GM20000 (cell line): ENCODE measurements at places on chromosomes 11 and 22.

- DNase-seq, result no peak
Measured at GRCh38 chr11:10107497-10107896, 186.5 kb downstream of the SBF2 start.

DNA sequence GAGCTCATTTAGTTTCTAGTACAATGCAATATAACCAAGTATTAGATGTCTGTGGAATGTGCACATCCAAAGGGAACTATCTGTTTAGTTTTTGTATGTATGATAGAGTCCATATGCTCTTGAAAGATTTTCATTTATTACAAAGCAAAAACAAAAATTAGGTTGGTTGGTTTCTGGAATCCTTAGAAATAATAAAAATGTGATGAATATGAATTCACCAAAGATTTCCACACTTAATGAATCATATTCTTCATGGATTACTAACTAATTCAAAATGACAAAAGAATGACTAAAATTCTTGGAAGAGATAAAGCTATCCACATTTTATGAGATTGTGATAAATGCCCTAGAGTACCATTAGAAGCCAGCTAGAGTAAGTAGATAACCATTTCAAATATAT is 261.1 kb downstream of the SBF2 start:
- no peak for DNase-seq

DNA sequence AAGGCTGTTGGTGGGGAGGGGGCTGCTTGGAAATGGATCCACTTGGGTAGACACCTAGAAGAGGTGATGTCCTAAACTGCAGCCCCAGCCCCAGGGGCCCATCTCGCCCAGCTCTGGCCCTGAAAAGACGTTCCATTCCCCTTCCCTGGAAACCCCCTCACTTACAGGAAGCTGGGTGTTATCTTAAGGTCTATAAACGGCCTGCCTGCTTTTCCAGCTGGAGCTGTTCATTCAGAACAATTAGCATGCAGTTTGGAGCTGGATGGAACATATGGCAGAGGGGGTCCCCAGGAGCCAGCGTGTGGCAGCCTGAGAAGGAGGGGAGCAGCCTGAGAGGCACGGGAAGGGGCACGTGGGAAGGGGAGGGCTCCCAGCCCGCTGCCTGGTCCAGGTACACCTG is 139.6 kb downstream of the PKNOX2 start:
- DNase-seq, result no peak

DNA sequence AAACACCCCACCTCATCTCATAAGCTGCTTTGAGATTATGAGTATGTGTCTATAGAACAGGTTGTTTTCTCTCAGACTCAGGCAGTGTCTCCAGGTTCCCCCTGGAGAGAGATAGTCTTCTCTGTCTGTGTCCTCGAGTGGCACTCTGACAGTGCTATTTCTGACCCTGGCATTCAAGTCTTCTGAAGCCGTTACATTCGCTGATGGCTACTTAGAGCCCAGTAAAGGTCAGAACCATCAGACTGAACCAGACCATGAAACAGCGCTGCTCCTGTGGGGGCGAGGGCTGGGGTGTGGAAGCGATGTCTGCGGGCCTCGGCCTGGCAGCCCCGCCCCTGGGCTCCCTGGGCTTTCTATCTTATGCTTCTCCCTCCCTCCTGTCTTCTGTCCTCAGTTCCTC is 23.5 kb downstream of the SHISA8 start:
- DNase-seq, result no peak

GRCh38 chr11:66290330-66290621 is 1.3 kb upstream of the YIF1A start:
- no peak for DNase-seq

- DNase-seq, result peak; percentile 38
Measured at GRCh38 chr11:115193914-115194801, 310.1 kb downstream of the CADM1 start.

DNA sequence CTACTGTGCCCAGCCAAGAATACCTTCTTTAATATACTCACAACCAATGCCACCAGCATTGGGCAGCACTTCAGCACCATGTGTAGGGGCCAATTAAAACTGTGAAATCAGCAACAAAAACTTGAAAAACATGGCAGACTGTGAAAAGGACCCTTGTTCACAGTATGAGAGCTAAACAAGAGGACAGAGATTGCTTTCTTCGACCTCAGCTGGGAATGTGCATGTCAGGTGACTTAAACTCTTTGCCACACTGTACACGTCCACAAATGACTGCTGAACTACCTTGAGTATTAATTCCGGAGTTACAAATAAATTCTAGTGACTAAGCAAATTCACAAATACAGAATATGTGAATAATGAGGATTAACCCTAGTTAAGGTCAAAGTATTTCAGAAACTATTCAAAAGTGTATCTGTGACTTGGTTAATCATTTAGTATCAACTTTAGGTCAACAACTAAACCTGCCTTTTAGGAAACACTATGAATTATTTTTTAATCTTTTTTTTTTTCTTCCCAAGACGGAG is 33.0 kb downstream of the DDX6 start:
- no peak for DNase-seq

GRCh38 chr11:93288079-93288478 is 42.5 kb upstream of the DEUP1 start:
- DNase-seq, result no peak

DNA sequence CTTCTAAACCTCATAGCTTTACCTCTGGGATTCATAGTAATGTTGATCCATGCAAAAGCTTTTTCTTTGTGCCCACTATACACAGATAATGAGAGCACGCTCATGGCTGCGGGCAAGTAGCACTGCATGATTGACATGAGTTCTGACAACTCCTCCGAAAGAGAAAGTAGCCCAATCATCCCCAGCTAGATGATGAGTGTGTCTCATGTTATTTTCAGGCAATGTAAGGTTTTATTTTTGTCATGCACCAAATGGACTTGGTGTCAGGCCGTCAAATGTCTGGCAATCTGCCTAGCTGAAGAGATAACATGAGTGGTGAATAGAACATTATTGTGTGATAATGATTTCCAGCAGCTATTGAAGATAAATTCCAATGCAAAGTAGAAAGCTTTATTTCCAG is 662.6 kb downstream of the NTM start:
- DNase-seq, result no peak

DNA sequence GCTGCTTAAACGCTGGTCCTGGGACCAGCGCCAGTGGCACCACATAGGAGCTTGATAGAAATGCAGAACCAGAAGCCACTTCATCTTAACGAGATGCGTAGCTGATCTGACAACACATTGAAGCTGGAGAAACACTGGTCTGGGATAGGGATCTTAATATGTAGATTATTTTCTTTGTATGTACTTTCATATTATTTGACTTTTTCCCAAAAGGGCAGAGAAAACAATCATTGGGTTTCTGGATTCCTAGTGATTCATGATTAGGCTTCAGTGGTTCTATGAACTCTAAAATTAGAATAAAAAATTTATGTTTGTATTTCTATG is 12.3 kb downstream of the MPEG1 start:
- DNase-seq, result no peak

- DNase-seq, result no peak
Measured at GRCh38 chr11:11178671-11179638, 174.1 kb downstream of the CSNK2A3 start.

GRCh38 chr11:47442514-47442913 is 6.4 kb downstream of the RAPSN start:
- DNase-seq, result no peak

GRCh38 chr11:103898577-103899336 is 137.7 kb upstream of the DDI1 start:
- no peak for DNase-seq

GRCh38 chr11:120398132-120398531 is 61.9 kb downstream of the ARHGEF12 start:
- no peak for DNase-seq

- no peak for DNase-seq
Measured at GRCh38 chr22:29301716-29302401, 4.6 kb upstream of the GAS2L1 start.

- DNase-seq, result peak; percentile 21
Measured at GRCh38 chr11:102488208-102488607, 35.6 kb upstream of the TMEM123 start.

- peak; percentile 96 for DNase-seq
Measured at GRCh38 chr11:117985953-117986887, at the start of gene IL10RA. TSS of gene IL10RA (plus strand) at chr11:117986394. CDS start at chr11:117986468, 74 bp downstream.

- no peak for DNase-seq
Measured at GRCh38 chr11:78251083-78251775, 62.5 kb downstream of the USP35 start.

- DNase-seq, result peak; percentile 68
Measured at GRCh38 chr11:78228467-78228866, 39.7 kb downstream of the USP35 start.

GRCh38 chr11:131688048-131688693 is 317.8 kb downstream of the NTM start:
- peak; percentile 87 for DNase-seq

DNA sequence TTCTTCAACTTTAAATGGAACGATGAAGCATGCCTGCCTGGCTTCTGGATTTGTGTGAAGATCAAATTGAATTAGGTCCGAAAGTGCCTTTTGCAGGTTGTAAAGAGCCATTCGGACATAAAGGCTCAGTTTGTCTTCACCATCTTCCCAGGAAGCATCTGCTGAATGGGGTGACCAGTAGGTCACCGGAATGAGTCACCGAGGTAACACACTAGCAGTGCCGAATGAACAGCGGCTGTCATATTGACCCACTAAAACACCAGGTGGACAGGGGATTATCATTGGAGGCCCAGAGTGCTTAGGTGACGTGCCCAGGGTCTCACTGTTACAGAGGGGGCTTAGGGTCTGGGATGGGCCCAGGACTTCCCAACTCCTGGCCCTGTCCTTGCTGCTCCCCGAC is 43.1 kb upstream of the MYH9 start:
- DNase-seq, result no peak

DNA sequence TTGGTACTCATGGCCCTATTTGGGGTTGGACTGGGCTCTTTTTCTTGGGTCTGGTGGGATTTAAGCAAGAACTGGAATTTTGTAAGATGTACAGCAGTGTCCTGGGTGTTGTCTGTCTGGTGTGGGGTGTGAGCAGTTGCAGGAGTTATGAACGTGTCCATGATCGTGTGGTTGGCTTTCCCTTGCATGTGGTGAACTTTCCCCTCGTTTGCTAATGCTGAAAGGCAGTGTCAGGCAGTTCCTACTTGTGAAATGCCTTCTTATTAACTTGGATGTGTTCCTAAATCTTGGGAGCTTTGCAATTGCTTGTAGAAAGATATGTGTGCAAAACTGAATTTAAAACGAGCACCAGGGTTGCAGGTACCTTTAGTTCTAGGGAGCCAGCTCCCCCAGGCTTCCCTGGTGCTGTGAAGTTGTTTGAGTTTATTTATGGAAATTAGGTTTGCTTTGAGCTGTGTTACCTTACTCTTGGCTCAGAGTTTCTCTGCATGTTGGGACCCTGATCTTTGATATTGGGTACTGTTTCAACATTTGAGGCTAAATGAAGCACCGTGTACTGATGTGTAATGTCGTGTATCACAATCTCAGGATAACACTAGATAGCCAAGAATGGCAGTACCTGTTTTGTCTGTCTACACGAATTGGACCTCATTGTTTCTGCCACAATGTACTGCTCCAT is 35.8 kb upstream of the HSD17B12 start:
- peak; percentile 6 for DNase-seq
